ENCODE measurements at places on chromosomes 16 and 17.
A peak's percentile ranks its signal among the peaks of the same experiment; 100 is the strongest.

DNA sequence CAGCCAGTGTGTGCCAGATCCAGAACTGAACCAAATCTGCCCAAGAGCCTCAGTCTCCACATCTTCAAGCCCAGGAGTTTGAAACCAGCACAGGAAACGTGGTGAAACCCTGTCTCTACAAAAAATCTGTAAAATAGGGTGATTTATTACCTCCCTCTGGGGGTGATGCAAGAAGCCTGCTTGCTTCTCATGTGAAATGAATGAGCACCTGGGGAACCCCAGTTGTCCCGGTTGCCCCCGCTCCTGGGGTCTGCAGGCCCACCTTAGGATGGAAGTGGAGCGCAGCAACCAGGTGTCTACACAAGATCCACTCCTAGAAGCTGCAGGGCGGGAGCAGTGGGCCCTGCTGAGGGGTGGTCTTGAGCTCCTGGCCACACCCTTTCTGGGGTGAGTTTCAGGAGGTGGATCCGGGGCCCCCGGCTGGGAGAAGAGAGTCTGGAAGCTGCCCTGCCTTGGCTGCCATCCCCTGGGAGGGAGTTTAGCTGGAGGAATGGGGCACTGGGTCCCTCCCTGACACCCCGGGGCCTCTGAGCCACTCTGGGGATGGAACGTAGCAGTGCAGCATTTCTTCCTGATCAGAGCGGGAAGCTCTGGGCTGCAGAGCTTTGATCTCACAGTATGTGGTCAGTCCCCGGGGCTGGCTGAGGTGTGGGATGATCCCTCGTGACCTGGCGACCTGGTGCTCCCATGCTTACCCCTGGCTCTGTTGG is 117.8 kb downstream of the RAB11FIP4 start:
- no peak for DNase-seq

DNA sequence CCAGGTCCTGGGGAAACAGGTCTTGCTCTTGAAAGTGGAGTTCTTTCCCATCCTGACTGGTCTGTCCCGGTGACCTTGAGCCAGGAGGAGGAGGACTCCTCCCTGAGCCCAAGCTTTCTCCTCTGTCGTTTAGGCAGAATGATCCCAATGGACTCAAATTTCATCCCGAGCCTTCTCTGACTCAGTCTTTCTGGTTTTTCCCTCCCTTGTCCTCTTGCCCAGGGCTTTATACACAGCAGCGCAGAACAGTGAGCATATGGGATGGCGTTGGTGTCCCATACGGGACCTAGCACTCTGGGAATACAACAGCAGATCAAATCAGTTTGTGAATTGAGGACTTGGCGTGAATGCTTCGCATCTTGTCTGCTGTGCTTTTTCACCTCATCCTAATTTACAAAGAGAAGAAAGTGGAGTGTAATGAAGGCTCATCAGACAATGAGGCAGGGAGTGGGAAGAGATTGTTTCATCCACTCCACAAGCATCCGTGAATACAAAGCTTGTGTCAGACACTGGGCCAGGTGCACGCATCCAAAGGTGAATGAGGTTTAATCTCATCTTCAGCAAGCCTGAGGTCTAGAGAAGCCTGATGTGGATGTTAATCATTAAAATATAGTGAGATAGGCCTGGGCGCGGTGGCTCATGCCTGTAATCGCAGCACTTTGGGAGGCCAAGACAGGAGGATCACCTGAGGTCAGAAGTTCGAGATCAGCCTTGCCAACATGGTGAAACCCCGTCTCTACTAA is 1.1 kb upstream of the XYLT1 start:
- DNase-seq: peak; percentile 68

GRCh38 chr17:46171939-46172338 is 21.3 kb downstream of the KANSL1 start:
- no peak for DNase-seq

GRCh38 chr16:88982286-88983084 is 5.5 kb upstream of the CBFA2T3 start:
- no peak for DNase-seq

DNA sequence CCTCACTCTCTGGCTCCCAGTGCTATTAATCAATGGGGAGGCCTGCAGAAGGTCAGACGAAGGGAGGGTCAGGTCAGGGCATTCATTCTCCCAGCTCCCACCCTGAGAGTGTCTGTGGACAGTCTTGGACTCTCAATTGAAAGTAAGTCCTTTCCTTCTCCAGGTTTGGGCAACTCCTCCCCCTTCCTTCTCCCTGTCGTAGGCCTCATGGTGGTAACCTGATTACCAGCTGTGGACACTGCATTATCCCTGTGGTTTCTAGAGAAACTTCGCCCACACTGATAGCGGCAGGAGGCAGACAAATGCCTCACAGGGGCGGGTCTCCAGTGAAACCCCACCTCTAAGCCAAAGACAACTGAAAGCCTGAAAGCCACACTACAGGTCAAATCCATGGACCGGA is 57.7 kb upstream of the SLC25A19 start:
- no peak for DNase-seq

GRCh38 chr16:84531671-84532111 is 27.2 kb upstream of the MEAK7 start:
- no peak for DNase-seq

GRCh38 chr16:89266521-89267134 is 49.1 kb downstream of the ZNF778 start:
- no peak for DNase-seq

GRCh38 chr16:89507214-89507833 is 879 bp upstream of the SPG7 start:
- no peak for DNase-seq

DNA sequence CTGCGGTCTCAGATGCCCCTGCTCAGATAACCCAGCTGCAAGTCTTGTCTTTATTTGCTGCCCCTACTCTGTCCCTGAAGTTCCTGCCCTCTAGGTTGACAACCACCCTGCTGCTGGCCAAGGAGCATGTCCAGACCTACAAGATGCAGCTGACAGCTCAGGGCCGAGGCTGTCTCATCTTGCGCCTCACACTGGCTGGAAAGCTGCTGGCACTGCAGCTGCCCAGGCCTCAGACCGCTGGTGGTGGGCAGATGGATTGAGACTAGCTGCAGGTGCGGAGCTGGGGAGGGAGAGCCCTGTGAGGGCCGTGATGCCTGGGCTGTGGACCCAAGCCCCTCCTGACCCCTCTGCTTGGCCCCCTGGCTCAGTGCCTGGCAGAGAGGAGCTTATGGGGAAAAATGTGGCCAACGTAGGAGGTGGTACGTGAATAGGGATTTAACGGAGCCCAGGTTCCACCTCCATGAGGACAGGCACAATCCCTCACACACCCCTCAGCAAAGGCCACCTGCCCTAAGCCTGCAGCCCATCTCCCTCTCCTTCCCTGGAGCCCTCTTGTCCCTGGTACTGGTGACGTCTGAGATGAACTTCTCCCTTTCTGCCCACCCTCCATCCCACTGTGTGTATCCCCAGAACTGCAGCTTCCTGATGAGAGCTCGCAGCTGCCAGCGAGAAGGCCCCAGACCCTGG is 8.3 kb upstream of the GALK1 start:
- DNase-seq: no peak

DNA sequence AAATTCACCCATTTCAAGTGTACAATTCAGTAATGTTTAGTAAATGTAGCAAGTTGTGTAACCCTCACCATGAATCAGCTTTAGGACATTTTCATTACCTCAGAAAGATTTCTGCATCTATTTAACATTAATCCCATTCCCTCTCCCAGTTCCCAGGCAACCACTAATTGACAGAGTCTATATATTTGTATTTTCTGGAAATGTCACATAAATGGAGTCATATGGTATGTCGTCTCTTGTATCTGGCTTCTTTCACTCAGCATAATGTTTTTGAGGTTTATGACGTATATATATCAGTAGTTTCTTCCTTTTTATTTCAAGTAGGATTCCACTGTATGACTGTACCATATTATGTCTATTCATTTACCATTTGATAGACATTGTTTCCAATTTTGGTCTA is 199.8 kb downstream of the CYB561 start:
- DNase-seq: peak; percentile 75

- DNase-seq: peak; percentile 54
These were observed 13.6 kb downstream of the ZC3H7A start for GRCh38 chr16:11783319-11784037.

DNA sequence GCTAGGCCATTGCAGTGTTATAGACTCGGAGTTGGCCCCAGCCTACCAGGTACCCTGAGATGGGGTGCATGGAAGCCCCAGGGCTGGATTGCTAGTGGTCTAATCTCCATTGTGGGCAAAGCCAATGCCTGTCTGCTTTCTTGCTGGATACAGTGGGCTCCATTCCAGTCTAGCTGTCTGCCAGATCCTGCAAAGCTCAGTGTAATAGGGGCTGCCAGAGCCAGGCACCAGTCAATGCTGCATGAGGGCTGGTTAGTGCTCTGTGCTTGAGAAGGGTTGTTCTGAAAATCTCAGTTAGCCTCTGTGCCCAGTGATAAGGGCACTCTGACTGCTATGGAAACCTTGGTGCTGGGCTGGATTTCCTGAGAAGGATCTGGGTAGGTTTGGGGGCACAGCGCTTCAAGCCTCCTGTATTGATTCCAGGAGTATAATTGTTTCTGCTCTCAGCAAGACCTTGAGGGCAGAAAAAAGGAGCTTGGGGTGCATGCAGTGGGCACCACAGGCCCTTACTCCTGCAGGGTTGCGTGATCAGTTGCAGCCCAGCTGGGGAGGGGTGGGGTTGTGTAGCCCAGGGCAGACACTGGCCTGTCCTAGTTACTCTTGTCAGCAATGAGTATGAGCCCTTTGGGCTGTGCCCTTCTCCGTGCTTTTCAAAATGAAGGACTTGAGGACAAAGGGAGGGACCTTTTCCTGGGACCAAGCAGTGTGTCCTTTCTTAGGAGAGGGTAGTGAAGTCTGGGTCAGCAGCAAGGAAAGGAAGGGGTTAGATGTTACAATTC is 19.0 kb downstream of the SMPD3 start:
- DNase-seq: no peak

- DNase-seq: peak; percentile 65
These were observed 22.9 kb upstream of the CDH13 start for GRCh38 chr16:82603784-82604411.

GRCh38 chr17:2755891-2756724 is 6.7 kb upstream of the CCDC92B start:
- DNase-seq: no peak

- no peak for DNase-seq
These were observed 791 bp downstream of the MCRIP2 start for GRCh38 chr16:642189-643049.

DNA sequence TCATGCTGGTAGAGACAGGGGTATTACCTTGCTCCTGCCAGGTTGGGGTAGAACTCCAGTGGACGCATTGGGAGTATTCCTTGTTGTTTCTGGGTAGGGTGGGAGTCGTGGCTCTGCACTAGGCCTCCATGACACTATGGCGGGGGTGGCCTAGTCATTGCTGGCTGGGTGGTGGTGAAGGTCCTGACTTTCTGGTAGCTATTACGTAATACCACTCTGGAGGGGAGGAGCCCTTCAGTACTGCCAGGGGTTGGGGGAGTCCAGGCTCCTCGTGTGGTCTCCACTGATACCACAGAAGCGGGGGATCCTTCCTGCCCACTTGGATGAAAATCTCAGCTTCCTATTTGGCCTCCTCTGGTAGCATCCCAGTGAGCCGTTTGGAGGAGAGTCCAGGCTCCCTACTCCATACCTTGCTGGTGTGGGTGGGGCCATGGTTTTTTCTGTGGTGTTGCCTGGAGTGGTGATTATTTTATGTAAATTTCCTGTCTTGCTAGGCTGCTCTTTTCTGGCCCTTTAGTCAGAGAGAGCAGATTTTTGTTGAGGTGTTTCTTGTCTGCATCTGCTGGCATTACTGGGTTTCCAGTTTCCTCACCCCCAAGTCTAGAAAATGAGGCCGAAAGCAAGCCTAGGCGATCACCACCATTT is 65.8 kb upstream of the GNG13 start:
- DNase-seq: no peak

DNA sequence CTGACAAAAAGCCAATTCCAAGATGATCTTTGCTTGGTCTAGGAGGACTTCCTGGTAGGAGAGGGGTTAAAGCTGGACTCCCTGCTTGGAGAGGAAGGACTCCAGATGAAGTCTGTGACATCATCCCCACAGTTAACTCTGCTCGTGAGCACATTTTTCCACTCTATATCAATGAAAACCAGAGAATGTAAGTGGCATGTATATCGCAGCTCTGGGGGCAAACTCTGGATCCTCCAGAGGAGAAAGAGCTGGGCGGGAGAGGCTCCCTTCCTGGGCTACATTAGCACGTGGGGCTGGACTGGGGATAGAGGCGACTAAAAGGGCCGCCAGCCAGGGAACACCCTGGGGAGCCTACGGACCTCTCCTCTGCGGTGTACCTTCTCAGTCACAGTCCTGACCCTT is 34.1 kb downstream of the HIC1 start:
- peak; percentile 85 for DNase-seq

DNA sequence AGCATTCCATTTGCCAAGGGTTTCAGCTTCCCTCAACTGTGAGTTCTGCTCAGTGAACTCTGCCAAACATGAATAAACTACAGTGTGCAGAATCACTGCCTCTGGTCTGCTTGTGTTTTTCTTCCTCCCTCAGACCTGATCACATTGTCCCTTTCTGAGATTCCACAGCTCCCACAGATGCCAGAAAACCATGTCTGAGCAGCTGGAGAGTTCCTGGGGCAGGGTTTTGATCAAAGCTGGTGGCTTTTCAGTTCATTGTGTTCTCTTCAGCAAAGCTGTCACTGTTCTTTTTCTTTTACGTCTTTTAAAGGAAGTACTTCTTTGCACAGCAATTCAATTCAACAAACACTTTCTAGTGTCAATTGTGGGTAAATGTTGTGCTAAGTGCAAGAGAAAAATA is 555.8 kb downstream of the RBFOX1 start:
- DNase-seq: no peak

DNA sequence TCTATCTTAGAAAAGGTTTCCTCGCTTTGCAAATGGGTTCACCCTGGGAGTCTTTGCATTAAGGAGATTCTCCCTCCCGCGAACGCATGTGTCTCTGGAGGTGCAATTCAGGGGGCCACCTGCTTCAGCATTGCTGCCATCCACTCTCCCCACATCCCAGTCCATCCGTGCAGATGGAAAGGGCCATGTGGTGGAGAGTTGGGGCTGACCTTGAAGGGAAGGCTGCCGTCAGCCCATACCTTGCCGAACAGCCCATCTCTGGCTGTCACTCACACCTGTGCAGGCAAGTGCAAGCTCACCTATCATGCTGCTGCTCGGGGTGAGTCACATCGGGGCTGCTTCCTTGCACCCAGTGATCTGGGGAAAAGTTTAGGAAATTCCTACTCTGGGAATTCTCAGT is 106.1 kb downstream of the ZNF423 start:
- no peak for DNase-seq

DNA sequence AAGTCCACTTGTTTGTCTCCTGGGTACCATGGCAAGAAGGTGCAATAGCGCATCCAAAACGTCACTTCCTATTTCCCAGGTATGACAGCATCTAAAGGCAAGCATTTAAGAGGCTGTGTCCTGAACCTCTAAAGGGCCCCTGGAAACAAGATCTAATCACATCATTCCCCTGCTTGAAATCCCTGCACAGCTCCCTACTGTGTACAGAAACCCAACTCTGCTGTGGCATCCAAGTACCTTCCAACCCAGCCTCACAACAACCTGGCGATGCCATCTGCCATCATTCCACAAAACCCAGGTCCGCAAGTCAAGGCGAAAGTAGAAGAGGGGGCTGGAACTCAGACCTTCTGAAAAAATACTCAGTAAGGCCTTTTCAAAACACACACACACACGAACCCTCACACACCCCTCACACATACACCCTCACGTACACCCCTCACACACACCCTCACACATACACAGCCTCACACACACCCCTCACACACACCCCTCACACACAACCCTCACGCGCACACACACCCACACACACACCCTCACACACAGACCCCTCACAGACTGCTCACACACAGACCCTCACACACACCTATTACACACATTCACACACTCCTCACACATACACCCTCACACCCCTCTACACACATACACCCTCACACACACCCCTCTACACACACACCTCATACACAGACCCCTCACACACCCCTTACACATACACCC is 24.5 kb downstream of the C17orf67 start:
- no peak for DNase-seq
